Inflammatory macrophage (primary cell): ENCODE measurements at places on chromosomes 6 and 20.

- DNase-seq = no peak
Observed at GRCh38 chr6:132286298-132287019, 114.8 kb downstream of the MOXD1 start.

DNA sequence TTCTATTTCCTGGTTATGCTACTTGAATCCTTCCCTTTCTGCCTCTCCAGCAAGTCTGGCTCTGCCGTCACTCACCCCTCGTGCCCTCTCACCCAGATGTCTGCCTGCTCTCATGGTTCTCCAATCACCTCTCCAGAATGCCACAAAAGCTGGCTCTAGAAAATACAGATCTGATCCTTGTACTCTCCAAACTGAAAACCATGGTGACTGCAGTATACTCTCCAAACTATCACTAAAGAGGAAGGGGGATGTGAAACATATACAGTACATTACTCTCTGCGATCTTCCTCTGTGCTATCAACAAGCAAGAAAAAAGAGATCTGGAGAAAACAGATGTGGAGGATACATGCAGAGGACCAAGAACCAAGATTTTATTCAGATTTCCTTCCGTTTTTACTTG, 91.1 kb downstream of the ATXN1 start:
- peak; percentile 57 for DNase-seq

- DNase-seq = no peak
Observed at GRCh38 chr20:45907219-45907948, 4.6 kb downstream of the PLTP start.

GRCh38 chr6:146957181-146958093, 246.8 kb upstream of the STXBP5 start:
- DNase-seq = no peak

DNA sequence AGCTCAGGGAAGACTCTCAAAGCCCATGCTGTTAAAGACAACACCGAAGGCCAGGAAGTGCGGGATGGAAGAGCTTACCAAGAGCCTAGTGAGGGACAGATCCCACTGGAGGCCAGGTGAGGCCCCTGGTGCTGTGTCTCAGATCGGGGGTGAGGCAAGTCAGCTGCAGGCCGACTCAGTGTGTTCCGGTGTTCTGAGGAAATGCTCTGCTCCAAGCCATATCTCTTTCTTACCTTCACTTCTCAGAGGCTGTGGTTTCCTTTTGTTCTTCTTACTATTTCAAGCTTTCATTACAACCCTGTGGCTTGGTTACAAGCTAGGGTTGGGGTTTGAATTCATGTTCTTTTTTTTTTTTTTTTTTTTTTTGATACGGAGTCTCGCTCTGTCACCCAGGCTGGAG, 114.3 kb upstream of the ZFP64 start:
- no peak for DNase-seq

DNA sequence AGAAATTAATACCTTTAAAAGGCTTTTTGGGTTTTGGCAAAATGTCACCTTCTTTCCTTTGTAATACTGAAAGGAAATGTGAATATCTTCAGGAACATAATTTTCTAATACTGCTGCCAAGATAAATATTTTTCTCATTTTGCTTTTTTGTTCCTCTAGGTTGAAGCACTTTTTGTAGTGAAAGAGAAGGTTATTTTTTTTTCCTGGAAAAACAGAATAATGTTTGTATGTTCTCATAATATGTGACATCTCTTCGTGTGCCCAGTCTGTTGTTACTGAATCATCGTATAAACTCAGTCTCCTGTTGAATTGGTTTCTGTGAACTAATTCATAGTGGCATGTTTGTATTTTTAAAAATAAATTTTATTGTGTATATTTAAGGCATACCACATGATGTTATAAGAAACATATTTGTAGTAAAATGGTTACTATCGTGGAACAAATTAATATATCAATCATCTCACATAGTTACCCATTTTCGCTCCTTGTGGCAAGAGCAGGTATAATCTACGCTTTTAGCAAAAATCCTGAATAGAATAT, 74.4 kb downstream of the SH3BGRL2 start:
- no peak for DNase-seq

DNA sequence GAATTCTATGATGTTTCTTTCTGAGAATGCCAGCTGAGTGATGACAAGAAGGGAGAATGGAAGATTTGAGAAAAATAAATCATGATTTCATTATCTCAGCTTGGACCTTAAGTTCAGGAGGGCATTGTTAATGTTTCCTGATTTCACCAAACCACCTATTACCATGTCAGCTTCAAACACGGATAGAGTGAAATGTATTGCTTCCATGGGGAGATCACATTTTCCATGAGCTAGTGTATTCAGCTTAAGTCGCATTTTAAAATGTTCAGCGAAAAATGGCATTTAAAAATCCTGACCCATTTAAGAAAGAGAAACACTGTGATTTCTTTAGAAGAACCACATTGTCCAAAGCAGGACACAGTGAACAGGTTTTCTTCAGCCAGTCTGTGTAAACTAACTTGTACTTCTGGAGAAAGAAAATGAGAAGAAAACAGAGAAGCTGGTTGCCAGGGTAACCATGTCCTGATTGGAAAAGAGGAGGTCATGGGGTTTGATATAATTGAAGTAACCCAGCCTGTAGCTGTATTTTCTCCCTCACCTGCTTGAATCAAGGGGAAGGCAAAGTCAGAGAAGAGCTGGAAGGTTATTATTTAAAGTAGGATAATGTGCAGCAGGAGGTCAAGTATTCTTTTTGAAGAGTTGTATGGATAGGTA, 684.1 kb upstream of the NRSN1 start:
- DNase-seq = no peak

DNA sequence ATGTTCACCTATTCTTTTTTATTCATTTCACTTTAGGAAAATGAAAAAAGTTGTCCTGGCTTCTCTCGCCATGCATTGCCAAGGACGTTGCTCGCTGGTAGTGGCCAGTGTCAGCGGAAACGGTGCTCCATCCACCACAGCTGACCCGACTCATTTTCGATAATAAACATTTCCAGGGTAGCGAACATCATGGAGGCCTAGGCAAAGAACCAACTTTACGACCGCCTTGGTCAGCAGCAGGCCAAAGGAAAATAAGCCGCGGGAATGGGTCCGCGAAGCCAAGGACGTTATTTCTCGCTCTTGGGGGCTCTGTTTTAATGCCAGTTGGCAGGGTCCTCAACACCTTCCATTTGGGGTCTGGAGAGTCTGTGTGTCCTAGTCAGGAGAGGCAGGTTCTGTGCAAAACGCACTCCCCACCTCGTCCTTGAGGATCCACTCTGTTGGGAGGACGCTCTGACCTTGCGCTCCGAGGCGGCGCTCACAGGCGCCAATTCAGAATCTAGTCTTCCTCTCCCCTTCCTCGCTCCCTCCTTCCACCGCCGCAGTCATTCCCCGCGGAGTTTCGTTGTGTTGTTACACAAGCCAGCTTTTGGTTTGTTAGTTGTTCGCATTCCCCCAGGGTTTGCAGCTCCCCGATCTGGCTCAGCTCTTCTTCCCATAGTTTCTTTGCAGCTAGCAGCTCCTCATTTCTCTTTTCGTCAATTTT, 4.1 kb upstream of the PAX1 start:
- DNase-seq = no peak

- DNase-seq = no peak
Observed at GRCh38 chr6:16273256-16273655, 34.9 kb downstream of the GMPR start.

GRCh38 chr20:60024801-60025200, 66.6 kb downstream of the CDH26 start:
- DNase-seq = no peak

DNA sequence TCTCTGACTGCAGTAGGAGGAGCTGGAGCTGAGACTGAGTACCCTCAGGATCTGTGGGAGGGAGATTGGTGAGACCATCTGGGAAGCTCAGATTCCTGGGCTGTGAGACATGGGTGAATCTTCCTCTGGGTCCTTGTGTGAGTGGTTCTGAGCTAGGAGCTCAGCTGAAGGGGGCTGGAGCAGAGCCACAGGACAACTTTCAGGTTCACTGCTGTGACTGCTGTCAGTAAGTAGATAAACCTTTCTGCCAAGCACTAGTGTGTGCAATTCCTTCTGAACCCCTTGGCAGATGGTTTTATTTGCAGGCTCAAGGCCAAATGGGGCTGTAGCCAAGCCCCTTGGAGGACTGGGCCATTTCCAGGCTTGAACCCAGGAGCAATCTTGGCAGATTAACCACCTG, 49.6 kb upstream of the SNAP91 start:
- no peak for DNase-seq

- DNase-seq = no peak
Observed at GRCh38 chr6:128278836-128279235, 241.6 kb downstream of the PTPRK start.

GRCh38 chr6:93165850-93166430, 253.4 kb downstream of the EPHA7 start:
- no peak for DNase-seq

DNA sequence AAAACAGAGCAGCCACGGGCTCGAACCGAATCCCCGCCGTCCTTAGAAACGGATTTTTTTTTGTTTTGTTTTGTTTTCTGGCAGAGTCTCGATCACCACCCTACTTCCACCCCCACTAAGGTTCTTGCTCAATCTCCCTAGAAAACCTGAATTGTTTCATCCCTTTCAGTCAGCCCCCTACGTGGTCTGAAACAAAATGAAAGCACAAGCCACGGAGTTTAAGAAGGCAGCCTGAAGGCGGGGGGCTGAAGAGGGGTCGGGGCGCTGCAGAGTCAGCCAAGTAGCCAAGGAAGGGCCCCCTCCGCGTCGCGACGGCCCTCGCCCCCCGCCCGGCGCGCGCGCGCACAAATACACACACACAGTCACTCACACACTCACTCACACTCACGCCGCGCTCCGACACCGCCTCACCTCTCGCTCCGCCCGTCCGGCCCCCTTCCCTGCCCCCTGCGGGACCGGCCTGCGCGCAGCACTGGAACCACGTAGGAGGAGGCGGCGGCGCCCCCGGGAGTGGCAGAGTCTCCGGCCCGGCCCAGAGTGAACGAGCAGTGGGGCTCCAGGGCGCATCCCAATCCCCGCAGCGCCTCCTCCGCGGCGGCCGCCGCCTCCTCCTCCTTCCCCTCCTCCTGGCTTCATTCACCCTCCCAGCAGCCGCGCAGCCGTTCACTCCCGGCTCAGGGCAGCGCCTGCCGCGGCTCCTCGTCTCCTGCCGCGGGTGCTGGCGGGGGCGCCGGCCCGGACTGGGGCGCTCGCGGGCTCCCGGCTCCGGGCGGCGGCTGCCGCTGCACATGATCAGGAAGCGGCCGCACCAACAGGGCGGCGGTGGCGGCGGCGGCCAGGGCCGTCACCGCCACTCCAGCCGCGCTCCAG, 1.4 kb downstream of the ATXN1 start:
- DNase-seq = peak; percentile 71

- no peak for DNase-seq
Observed at GRCh38 chr6:77466055-77466450, 2.8 kb upstream of the HTR1B start.

- DNase-seq = peak; percentile 25
Observed at GRCh38 chr6:10465629-10466499, 51.0 kb upstream of the TFAP2A start.

DNA sequence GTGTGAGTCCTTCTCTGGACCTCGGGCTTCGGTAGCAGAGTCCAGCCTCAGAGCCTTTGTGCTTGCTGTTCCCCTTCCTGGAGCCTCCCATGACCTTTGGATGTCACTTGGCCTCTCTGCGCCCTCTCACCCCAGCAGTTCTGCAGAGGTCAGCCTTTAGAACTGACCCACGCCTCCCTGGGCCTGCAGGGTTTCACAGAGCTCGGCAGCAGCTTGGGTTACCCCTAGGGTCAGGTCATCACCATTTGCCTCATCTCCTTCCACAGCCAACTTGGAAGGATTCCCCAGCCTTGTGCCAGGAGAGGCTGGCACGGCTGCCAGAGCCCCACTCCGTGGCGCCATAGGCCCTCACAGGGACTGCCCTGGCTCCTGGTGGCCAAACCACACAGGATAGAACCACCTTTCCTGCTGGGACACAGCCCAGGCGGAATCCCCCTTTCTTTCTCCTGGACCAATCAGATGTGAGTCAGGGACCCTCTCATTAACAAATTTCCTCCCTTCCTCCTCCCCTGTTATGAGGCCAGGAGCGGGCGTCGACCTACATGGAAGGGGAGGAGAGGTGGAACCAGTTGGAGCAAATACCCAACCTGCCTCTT, 13.9 kb upstream of the SIRPA start:
- DNase-seq = peak; percentile 45

- no peak for DNase-seq
Observed at GRCh38 chr6:46296586-46296985, 125.8 kb upstream of the ENPP5 start.

DNA sequence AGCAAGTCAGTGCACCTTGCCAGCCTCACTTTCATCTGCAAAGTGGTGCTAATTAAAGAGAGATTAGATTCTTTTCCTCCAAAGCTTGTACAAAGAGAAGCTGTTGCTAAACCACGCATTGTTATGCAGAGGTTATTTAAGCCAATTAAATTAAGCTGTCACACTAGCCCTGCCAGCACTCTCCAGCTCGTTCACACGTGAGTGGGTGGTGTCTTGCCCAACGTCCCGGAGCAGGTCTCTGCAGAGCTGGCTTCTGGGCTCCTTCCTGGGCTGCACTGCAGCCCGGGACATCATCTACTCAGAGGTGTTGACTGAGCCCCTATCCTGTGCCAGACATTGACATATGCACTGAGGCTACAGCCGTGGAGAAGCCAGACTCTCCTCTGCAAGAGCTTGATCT, 401.6 kb upstream of the SULF2 start:
- DNase-seq = no peak

DNA sequence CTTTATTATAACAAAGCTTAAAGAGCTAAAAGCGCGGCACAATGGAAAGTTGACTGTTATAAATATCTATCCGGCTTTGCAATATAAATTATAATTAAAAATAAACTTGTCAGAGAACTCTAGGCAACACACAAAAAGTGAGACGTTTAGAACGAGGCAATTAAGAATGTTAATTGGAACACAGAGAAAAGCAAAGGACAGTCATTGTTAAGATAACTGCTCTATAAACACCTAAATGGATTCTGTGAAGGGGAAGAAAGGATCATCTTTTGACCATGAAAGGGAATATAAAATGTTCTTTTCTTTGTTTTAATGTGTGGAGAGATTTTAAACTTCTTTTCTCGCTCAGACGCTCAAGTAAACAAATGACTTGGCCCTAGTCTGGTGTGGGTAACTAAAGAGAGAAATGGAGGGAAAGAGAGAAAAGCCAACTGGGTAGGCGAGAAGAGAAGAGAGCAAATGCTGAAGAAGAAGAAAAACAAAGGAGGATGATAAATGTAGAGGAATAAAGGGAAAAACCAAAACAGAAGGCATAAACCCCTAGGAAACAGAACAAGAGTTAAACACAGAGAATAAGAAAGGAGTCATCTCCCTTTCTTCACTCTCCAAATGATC, 9.3 kb upstream of the SALL4 start:
- no peak for DNase-seq

DNA sequence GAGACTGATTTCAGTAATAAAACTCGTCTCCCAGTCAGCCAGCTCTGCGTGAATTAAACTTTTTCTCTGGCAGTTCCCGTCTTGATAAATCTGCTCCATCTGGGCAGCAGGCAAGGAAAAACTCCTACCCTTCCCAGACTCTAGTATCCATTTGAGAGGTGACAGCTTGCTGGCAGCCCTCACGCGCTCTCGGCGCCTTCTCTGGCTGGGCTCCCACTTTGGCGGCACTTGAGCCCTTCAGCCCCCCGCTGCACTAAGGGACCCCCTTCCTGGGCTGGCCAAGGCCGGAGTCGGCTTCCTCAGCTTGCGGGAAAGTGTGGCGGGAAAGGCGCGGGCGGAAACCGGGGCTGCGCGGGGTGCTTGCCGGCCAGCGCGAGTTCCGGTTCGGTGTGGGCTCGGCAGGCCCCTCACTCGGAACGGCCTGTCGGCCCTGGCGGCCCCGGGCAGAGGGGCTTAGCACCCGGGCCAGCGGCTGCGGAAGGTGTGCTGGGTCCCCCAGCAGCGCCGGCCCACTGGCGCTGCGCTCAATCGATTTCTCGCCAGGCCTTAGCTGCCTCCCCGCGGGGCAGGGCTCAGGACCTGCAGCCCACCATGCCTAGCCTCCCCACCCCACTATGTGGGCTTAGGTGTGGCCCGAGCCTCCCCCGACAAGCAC, 21.8 kb upstream of the GMPR start:
- DNase-seq = no peak
